ENCODE measurements at places on chromosomes 16 and 17.

DNA sequence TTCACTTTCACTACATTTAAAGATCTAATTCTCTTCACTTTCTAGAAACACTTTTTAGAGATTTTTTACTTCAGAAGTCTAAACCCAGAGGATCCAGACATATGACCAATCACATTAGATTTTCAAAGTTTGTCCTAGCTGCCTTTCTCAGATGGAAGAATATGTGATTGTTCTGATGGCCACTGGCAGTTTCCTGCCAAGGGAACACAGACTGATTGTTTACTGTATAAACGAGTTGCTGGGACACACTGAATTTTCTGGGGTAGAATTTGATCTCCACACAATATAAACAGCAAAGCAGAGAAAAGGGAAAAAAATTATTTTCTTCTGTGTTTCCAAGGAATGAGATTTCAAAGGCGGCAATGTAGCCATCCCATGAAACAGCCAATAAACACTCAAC is 480.0 kb downstream of the TOX3 start:
- DNase-seq, result no peak

GRCh38 chr17:63716426-63716825 is 16.5 kb upstream of the LIMD2 start:
- no peak for DNase-seq

- no peak for DNase-seq
These were observed 149.9 kb downstream of the RGS9 start for GRCh38 chr17:65287040-65287439.

GRCh38 chr16:66976746-66977145 is 11.6 kb upstream of the CES4A start:
- DNase-seq, result no peak

- DNase-seq, result no peak
These were observed 15.0 kb downstream of the KIAA0513 start for GRCh38 chr16:85042606-85043005.
